ENCODE measurements at places on chromosomes 12 and 14. TPM values are rescaled to one million over a fixed set of nuclear protein-coding genes. Genes with fewer than 3 reads are reported as not detected.

TAS2R8 gene
- not detected for total RNA-seq

GALNT4 gene
- 3.4 TPM for total RNA-seq

RIPK3 gene
- total RNA-seq, result 11.3 TPM

ANO6 gene
- 58.0 TPM for total RNA-seq

GPR132 gene
- 2.0 TPM for total RNA-seq

Measured in testis (tissue), 5 donors.